ENCODE measurements at places on chromosomes 2 and 18.
A peak's percentile ranks its signal among the peaks of the same experiment; 100 is the strongest.

- no peak for DNase-seq
Observed at GRCh38 chr2:584863-585823, 92.1 kb downstream of the TMEM18 start.

GRCh38 chr2:86251840-86252266, 52.6 kb downstream of the MRPL35 start:
- no peak for DNase-seq

DNA sequence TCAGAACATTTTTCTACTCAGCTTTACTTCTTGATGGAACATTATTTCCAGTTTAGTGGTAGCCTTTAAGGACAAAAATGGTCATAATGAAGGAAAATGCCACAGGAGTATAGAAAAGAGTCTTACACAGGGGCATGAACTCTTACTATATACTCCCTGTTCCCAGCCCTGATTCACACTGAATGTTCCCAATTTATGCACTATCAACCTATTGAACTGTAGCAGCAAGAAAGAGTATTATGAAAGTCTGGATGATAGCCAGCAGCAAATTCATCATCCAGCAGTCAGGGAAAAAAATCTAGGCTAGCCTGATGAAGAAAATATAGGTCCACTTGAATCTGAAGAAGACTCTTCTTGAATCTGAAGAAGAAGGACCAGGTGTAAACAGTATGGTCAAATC, 1170.3 kb upstream of the CHAC2 start:
- no peak for DNase-seq

- DNase-seq, result no peak
Observed at GRCh38 chr18:76466410-76466991, 28.5 kb downstream of the ZNF516 start.

GRCh38 chr2:11129598-11130449, 25.4 kb upstream of the SLC66A3 start:
- DNase-seq, result peak; percentile 78

- peak; percentile 28 for DNase-seq
Observed at GRCh38 chr2:88626171-88627054, 851 bp downstream of the EIF2AK3 start.

- no peak for DNase-seq
Observed at GRCh38 chr18:11570073-11570588, 39.3 kb upstream of the SLC35G4 start.

GRCh38 chr2:121955872-121956271, 200.4 kb downstream of the TSN start:
- no peak for DNase-seq

DNA sequence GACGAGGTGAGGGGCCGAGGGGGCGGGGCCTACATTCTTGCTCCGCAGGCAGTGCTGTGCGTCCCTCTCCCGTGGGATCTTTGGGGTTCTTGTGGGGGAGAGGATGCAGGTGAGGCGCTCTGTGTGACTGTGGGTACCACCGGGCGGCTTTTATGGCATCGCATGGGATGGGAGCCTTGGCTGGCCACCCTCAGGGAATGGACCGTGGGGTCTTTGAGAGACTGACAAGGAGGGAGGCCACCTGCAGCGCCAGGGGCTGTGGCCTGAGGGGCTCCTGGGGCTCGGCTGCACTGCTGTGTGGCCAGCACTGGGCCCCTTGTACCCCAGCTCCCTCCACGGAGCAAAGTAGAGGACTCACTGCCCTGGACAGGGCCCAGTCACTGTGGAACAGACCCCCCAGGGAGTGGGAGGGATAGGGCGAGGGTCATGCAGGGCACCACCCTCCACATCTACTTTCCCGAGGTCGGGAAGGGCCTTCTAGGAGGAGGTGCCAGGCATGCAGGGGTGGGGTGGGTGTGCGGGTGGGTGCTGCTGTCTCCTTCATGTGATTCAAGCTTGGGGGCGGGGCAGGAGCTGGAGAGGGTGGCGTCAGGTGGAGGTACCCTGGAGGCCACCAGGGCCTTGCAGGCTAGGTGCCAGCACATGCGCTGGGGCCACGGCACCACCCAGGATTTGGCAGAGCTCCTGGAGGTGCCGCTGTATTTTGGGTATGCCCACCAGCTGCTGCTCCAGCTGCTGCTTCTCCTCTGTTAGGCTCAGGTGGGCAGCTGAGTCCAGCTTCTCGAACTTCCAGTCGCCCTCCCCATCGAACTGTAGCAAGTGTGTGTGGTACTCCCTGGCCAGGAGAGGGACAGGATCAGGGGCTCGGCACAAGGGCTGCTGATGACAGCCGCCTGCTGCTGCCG, 1072.4 kb downstream of the RPIA start:
- DNase-seq, result no peak

DNA sequence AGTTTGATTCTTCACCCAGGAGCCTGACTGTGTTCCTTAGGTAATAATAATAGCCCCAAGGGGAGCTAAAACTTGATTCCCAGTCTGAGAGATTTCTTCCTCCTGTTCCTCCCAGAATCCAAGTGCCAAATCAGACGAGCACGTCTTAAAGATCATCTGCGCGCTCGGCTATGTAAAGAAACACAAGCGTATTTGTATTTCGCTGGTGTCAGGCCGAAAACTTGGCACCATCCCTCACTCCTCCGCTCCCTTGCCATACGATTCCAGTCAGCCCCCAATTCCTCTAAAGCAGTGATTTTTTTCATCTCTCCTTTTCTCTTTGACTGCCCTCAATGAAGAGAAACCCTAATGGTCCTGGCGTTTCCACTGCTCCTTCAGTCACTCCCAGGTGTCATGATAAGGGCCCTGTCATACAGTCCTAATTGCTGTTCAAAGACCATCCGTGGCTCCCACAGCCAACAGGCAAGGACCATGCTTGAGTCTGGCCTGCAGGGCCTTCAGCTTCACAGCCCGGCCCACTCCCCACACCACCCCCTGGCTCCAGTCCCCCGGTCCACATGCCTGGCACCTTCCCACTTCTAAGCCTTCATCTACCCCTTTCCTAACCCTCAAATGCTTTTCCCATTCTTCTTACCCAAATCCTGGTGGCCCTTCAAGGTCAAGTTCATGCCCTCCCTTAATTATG, 130.8 kb upstream of the ID2 start:
- DNase-seq, result no peak

DNA sequence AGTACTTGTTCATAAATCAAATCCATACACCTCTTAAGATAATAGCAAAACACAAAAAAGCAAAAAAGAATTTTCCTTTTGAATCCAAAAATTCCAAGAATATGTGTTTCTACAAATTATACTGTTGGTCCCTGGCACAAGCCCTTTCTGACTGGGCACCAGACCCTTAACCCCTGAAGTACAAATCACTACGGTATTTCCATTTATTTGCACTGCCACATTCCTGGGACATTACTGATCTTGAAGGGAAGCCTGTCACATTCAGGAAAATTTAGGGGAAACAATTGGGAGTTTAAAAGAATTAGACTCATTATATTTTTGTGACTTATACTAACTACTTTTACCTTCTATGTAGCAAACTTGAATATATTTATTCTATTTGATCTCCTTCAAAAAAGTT, 98.8 kb downstream of the ZNF521 start:
- no peak for DNase-seq

DNA sequence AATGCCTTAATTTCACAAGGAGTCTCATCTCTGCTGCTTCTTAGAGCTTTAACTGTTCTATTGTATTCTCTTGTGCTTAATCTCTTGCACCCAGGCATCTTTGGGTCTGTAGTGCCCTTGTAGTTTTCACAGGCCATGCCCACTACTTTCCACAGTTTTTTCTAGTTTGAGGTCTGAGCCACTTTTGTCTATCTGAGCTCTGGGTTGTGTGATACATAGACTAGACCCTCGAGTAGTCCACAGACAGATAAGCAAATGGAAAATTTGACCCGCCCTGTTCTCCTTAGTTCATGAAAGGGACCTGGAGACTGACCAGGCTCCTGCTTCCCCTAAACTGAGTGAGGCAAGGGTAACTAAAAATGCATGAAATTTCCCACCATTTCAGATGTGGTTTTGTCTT, 466.8 kb upstream of the ZEB2 start:
- DNase-seq, result no peak

All from activated CD4-positive, alpha-beta T cell treated with anti-CD3 and anti-CD28 coated beads for 1 hour (primary cell).